Right lung (tissue), 10 donors: ENCODE measurements at places on chromosomes 3 and 15. TPM values are rescaled to one million over a fixed set of nuclear protein-coding genes. Genes with fewer than 3 reads are reported as not detected.

Gene SAMMSON
- polyA plus RNA-seq, result 0.19 TPM

- no peak for DNase-seq
Observed at GRCh38 chr3:34109846-34110245, 311.4 kb downstream of the PDCD6IP start.

DNA sequence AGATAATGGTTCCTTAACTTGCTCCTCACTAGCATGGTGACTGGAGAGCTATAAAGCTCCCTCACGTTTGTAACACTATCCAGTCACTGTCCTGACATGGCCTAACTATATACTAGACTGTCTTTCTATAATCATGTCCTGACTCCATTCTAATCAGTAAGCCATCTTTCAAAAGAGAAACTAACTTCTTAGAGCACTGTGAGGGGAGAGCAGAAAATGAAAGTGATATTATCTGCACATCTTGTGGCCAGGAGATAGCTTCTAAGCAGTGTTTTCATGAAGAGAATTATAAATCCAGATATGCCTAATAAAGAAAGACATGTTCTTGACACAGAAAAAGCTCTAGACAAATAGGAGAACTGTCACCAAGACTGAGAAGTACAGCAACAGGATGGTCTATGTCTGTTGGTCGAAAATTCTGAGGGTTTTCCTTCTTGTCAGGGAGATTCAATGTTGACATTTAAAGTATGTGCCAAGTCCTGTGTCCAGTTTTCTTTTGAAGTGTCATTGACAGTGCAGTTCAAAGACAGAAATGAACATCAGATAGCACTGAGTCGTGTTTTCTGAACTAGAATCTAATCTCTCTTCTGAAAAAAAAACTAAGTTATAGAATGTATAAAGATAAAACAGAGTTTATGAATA, 230.6 kb upstream of the PEX5L start:
- no peak for DNase-seq

- DNase-seq, result no peak
Observed at GRCh38 chr3:108946292-108947285, 7.1 kb downstream of the GUCA1C start.

- no peak for DNase-seq
Observed at GRCh38 chr3:178048768-178049167, 487.5 kb upstream of the KCNMB2 start.
